Fibroblast of skin of left quadriceps (primary cell): ENCODE measurements at places on chromosomes 16 and 17.
A peak's percentile ranks its signal among the peaks of the same experiment; 100 is the strongest.

DNA sequence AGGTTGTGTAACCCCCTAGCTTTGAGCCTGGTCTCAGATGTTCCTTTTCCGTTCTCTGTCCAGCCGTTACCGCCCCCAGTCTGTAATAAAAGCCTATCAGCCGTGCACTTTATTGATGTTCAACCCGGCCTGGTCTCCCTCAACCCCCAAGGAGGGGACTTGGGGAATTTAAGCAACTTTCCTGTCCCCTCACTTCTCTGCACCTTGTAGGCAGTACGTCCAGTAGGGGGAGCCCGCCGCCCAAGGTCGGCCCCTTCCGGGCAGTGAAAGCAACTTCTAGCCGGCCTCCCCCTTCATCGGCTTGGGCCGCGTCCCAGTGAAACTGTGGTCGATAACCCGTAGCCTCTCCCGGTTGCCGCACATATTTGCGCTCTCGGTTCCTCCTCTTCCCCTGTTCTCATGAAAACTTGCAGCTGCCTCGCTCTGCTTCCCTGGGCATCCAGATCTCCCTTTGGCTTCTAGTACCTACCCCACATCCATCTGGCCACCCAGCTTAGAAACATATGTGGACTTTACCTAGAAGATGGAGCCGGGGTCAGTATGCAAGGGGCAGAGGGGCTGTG, 7.9 kb downstream of the PNPO start:
- peak; percentile 53 for DNase-seq

DNA sequence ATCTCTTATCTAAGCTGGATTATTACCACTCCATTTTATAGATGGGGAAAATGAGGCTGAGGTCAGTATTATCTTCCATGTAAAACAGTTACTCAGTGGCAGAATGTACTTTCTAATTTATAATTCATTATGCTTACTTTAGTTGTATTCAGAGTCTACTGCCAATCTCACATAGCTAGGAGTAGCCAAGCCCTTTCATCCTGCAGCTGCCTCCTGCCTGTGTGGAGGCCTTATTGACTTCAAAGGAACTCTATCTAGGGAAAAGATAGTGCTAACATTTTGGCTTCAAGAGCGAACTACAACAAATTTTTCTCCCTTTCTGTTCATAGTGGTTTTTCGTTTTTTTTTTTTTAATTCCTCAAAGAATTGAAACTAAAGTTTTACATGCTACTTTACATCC, 12.9 kb downstream of the RPGRIP1L start:
- DNase-seq, result no peak

DNA sequence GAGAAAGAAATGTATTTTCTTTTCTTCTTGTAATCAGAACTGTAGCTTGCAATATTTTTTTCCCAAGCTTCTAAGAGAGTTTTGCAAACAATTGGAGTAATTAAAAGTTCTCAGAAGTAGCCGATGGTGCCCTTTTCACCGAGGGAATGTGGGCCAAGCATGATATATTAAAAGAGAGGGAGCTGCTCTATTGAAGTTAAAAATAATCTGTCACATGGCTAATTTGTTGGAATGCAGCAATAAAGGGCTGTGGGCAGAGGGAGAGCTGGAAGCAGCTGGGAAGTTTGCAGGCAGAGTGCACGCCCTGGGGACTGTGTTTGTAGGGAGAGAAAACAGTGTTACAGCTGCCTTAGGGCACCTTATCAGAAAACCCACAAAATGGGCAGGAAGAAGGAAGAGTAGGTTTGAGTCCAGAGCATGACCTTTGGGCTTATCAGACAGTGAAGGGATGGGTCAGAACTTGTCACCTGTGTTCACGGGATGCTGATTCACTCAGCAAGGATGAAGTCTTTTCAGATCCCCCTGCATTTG, 18.5 kb upstream of the TERF2 start:
- peak; percentile 21 for DNase-seq

DNA sequence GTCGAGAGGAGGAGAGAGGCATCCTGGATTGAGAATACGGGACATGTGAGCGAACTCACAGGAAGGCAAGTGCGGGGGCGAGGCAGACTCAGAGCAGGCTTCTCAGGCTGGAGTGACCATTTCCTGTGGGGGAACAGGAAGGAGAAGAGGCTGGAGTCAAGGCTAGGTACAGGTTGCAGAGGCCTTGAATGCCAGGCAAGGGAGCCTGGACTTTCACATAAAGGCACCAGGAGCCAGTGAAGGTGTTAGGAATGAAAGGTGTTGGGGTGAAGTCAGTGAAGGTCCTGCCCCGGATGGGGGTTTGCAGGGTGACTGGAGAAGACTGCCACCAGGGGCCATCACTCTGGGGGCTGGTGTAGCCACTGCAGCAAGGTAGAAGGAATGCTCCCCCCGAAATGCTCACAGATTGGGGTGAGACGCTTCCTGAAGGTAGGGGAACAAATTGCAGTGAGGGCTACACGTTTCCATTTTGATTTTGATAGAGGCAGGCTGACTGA, 5.3 kb upstream of the GPRC5C start:
- no peak for DNase-seq

DNA sequence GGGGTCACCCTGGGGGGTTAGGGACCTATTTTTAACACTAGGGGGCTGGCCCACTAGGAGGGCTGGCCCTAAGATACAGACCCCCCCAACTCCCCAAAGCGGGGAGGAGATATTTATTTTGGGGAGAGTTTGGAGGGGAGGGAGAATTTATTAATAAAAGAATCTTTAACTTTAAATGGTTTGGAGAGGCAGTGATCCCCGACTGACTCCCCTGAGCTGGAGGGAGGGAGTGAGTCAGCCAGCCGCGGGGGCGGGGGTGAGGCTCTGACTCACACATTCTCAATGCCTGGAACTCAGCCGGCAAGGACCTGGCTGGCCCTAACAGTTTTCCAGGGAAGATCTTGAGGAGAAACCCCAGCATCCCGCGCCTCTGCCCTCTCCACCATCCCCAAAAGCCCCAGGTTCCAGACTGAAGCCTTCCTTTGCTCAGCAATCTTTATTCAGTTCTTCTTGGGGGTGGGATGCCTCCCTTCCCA, 1.5 kb downstream of the HCFC1R1 start:
- DNase-seq, result peak; percentile 94

GRCh38 chr17:37693328-37693727, 50.1 kb upstream of the DDX52 start:
- no peak for DNase-seq

DNA sequence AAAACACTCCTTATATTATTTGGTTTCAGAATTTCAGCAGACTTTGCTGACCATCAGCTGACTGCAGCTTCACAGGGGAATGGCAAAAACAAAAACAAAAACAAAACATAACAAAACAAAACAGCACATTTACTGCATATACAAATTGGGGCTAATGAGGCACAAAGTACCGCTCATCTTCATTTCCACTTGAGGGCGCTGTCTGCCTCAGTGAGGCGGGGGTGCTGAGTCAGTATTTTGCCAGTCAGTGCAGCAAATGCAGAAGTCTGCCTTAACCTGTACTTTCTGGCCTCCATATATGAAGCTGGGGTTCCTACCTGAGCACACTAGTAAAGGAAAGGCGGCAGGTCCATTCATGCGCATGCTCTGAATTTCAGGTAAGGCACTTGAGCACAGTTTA, 13.5 kb upstream of the DYNLRB2 start:
- DNase-seq, result no peak

DNA sequence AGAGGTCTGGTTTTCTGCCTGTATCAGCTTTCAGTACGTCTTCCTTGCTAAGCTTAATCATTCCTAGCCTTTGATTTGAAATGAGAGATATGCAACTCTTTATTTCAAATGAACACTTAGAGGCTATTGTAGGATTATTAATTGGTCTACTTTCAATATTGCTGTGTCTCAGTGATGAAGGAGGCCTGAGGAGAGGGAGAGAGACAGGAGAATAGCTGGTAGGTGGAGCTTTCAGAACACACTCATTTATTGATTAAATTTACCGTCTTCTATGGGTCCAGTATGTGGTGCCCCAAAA, 187.0 kb downstream of the BCAS3 start:
- DNase-seq, result no peak

DNA sequence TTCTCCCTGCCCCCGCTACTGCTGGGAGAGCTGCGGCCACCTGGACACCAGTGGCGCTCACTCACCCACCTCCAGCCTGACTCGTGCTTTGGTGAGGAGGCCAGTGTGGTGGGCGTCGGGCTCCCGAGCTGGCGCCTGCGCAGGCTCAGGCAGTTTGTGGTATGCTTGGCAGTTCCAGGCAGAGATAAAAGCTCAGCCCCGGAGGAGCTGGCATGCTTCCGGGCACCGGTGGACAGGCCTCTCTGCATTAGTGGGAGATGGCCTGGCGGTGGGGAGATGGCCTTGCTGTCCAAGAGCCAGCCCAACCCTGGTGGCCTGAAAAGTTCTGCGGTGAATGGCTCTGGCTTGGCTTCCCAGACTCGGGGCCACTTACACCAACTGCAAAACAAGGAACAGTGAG, 4.1 kb downstream of the ADGRG1 start:
- no peak for DNase-seq

GRCh38 chr17:50047488-50048126, 8.3 kb upstream of the ITGA3 start:
- DNase-seq, result no peak

DNA sequence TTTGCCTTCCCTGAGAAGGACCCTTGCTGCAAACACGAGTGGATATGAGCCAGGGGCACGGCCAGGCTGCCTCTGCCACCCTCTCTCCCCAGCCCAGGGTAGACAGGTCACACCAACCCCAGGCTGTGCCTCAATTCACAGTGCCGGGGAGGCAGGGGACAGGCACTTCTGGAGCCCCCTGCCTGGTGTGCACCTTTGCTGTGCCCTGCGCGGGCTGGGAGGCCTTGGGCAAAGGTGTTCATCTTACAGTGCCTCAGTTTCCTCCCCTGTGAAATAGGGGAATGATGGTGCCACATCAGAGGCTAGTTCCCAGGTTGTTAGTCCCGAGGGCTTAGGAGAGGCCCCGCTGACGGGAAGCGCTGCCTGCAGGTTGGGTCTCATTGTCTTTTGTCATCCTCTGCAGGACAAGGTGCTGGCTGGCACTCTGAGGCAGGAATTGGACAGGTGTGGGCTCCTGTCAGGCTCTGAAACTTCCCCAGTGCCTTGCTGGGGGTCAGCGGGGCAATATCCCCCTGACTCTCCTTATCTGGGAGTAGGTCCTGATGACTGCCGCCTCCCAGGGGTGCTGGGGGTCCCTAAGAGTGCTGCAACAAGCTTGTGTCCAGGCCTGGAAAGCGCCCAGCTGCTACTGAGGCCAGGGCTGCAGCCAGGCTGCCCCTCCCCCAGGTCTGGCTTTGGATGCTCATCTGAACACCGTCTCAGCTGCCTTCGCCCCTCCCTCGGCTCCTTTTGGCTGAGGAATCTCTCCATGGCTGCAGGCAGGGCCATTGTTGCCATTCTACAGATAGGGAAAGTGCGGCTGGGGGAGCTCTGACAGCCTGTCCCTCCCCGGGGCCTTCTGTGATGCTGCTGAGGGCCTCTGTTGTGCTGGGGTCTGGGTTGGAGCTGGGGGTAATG, 3.1 kb downstream of the PRSS21 start:
- no peak for DNase-seq

GRCh38 chr16:70348991-70349390, 2.3 kb downstream of the DDX19A start:
- no peak for DNase-seq

DNA sequence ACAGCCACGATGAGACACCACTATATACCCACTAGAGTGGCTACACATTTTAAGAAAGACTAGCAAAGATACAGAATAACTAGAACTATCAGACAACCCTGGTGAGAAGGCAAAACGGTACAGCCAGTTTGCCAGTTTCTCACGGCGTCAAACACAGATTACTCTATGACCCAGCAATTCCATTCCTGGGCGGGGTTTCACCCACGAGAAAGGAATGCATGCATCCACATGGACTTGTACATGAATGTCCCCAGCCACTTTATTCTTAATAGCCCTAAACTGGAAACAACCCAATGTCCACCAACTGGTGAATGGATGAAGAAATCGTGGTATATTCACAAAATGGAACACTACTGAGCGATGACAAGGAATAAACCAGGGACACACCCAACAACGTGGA, 74.5 kb downstream of the MYH10 start:
- no peak for DNase-seq

GRCh38 chr17:1412185-1413110, 12.4 kb upstream of the YWHAE start:
- DNase-seq, result no peak

DNA sequence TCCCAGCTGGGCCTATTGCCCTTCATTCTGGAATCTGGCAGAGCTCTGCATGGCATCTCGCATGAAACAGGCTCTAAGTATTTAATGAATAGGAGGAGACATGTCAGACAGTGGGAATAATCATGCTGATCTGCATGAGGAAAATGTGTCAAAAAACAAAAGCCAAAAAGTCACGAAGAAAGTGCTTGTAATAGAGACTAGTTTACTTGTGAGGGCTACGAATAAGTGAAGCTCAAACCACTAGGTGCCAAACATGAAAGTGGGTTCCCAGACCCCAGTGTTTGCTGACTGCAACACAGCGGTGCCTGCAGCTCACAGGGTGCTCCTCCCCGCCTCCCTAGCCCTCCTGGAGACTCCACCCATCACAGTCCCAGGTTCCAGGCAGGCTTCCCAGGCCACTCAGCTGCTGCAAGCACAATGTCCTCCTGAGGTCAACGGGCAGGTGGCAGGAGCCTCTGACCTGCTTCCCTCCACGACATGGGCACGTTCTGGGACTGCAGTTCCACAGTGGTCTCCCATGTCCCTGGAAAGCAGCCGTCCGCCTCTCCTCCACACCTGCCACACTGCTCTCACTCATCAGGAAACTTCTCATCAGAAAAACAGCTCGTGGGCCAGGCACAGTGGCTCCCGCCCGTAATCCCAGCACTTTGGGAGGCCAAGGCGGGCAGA, 96.5 kb downstream of the ANKRD11 start:
- DNase-seq, result no peak

DNA sequence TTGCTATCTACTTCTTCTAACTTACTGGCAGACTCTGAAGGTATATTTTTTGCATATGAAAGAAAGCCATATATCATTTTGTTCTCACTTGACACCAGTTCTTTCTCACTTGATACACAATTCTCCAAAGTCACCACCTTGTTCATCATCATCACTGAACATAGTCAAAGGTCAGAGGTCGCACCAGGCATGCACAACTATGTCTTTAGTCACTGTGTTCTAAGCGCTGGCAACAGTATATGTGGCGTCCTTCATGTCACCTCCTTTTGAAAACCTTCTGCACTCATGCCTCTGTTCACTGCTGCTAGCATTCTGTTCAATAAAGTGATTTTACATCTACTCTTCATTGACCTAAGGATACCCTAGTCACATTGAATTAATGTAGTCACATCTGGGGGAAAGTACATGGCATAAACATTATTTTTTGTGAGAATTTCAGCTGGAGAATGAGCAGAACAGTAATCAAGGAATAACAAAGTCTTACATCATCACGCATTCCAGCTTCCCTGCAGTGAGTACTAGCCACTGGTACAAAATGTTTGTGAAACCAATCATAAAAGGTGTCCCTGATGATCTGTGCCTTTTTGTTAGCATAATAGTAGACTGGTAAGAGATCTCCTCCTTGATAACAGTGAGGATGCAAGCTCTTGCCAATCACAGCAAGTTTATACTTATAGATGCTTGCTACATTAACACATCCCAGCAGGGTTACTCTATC, 20.5 kb upstream of the TBX4 start:
- DNase-seq, result peak; percentile 20
